ENCODE measurements at places on chromosomes 2 and 18.

DNA sequence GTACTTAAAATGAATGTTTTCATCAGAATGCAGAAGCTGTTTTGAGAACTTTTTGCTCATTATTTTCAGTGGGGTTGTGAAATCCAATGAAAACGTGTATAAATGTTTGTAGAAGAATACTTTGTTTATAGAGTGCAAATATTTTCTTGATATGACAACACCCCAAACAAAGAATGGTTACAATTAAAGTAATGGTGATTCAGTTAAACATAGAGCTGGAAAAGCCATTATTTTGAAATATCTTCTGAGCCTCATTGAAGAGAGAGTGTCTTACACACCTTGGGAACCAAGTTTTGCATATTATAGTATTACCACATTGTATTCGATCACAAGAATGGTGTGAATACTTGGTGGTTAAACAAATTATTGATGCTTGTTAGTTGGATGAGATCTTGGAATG lies 48.7 kb downstream of the SPTBN1 start:
- DNase-seq = no peak

DNA sequence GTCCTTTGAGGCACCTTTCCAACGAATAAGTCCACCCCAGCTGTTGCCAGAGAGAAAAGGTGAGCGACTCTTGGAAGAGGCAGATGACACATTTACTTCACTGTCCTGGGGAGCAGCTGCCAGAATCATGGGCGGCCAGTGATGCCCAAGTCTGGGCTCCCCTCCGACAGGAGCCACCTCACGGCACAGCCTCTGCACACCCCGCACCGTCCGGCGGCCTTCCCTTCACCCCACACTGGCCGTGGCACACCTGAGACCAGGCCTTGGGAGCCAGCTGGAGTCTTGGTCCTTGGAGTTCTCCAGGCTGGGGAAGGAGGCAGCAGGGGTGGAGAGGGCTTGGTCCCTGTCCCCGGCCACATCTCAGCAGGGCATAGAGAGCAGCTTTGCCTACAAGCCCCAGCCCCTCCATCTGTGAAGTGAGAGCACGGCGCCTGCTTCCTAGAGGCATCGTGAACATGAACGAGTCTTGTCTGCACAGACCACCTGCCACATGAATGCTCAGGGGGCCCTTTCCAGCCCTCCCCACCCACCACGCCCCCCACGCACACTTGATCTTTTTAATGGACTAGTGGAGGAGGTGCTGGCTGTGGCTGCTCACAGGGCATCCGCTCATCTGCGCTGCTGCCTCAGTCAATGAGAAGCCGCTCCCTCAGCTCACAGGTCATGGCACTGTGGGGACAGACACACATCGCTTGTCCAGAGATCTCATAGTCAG lies 400.2 kb upstream of the MYT1L start:
- no peak for DNase-seq

DNA sequence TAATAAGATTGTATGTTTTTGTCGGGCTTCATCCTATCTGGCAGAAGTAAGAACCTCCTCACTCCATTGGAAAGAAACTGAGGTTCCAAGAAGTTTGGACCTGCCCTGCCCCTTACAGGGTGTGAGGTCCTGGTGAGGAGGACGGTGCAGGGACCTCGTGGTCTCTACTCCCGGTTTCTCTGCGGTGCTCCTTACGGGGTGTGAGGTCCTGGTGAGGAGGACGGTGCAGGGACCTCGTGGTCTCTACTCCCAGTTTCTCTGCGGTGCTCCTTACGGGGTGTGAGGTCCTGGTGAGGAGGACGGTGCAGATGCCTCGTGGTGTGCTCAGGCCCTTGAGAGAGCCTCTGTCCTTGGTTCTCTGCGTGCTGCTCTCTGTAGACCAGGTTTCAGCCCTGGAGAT lies 5.2 kb downstream of the CTDP1 start:
- DNase-seq = no peak

- DNase-seq = no peak
Observed at GRCh38 chr18:33669589-33669988, 91.6 kb downstream of the ASXL3 start.

GRCh38 chr2:133561045-133561852 lies 7.0 kb downstream of the NCKAP5 start:
- DNase-seq = no peak

GRCh38 chr2:25311865-25312575 lies 29.7 kb downstream of the DNMT3A start:
- no peak for DNase-seq

- no peak for DNase-seq
Observed at GRCh38 chr2:134372611-134373131, 118.8 kb downstream of the MGAT5 start.

- DNase-seq = no peak
Observed at GRCh38 chr18:27185025-27185763, at the start of gene CHST9. TSS of gene CHST9 (minus strand) at chr18:27185308. CDS start at chr18:27142809, 42,499 bp downstream.

DNA sequence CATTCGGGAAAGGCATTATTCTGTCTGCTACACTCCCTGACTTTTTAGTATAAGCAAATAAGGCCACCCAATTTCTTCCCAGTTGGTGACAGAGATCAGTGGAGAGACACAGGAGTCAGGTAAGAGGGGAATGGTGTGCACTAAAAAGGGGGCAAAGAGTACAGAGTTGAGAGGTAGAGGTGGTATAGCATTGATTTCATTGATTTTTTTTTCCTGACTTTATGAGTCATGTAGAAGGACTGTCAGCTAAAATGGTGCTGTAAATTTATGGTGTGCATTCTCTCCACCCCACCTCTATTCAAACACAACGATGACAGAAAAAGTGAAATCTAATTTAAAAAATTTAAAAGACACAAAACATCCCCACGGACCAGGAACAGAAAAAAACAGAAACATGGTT lies 23.7 kb upstream of the ST8SIA3 start:
- DNase-seq = no peak

GRCh38 chr2:65317841-65318240 lies 90.2 kb downstream of the ACTR2 start:
- no peak for DNase-seq

DNA sequence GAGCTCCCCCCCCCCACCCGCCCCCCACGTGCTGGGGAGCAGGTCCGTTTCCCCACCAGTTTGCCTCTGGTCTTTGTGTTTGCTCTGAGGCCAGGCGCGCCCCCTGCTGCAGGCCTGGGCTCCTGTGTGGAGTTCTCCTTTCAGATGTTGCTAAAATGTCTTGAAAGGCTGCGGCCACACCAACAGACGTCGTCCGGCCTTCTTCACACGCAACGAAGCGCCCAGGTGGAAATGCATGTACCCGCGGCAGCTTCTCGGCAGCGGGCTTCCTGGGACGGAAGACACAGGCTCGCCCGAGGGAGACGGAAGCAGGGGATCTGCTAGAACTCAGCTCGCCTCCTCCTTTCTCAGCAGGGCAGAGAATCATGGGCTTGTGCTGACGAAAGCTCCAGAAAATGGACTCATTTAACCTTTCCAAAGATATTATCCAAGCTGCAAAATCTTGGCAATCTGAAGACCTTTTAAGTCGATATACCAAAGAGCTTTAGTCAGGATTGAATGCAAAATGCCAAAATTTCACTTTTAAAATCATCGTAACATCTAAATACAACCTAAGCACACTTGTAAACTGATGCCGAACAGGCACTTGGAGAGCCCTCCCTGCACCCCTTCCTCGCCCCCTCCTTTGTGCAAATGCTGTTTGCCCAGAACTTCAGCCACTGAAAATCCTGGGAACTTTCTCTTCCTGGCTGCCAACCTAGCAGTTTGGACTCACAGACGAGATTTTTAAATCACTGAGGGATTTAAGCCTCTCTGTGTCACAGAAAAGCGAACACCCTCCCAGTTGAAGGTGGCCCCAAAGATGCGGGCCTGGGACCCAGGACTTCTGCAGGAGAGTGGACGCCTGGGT lies 125.5 kb upstream of the ZNF516 start:
- peak; percentile 32 for DNase-seq

- no peak for DNase-seq
Observed at GRCh38 chr2:176251928-176252327, 17.3 kb upstream of the MTX2 start.

DNA sequence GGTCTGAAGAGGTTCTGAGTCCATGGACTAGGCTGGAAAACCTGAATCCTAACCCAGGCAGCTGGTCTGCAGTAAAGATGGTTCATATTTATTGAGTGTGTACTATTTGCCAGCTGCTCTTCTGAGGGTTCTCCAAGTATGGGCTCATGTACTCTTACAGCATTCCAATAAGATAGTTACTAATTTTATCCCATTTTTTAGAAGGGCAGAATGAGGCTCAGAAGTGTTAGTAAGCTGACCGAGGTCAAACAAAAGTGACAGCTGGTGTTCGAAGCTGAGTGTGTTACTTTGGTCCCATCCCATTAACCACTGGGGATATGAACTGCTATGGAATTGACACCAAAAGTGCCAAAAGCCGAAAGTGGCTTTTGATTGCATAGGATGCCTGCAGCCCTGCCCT lies 76.9 kb downstream of the CABLES1 start:
- no peak for DNase-seq

GRCh38 chr2:170932166-170932565 lies 3.1 kb downstream of the GORASP2 start:
- no peak for DNase-seq

- DNase-seq = no peak
Observed at GRCh38 chr2:149564983-149565382, 22.6 kb downstream of the MMADHC start.

DNA sequence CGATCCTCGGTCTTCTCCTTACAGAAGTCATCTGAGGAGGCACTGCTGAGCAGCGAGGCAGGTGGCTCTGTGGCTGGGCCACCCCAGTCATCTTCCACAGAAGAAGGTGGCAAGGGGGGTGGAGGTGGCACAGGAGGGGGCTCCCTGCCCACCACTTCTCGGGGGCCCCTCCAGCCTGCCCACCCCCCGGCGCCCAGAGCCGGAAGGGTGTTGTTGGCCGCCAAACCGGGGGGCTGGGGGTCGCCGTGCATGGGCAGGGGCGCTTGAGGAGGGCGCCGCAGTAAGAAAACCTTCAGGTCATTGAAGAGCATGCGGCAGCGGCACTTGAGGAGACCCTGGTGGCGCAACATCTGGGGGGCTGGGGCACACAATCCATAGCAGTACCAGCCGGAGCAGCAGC lies 2.5 kb downstream of the MARCHF4 start:
- DNase-seq = no peak

DNA sequence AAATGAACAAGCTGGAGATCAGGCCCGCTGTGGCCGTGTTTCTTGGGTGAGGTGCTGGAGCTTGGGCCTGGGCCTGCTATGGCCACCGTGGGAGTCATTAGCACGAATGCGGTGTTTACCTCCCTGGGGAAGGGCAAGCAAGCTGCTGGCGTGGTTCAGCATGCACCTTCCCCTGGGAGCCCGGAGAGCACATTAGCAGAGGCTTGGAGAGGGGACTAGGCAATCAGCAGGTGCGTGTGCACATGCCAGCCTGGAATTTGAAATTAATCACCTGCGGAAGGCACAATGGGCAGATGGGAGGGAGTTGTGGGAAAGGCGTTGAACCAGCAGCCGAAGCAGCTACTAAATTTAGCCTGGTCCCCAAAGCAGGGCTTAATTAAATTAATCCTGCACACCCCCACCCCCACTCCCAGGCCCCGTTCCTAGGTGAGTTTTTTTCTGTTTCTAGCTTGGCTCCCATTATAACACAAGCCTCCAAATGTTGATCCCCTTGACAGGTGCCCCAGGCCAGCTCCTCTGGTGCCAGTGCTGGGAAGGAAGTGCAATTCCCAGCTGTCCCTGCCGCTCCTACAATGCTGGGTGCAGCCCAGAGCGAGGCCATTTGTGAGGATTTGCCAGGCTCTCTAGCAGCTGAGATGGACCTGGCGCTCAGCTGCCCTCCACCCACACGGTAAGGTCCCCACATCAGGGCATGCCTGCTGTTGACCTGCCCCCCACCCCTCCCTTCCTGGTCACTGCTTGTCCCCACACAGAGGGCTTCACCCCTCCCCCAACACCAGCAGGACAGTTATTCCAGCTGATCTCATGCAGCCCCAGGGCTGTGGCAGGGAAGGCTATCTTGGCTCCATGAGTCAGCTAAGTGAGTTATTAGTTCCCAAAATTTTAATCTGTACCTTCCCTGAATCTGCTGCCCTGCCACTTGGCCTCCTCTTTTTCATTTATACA lies 115.0 kb downstream of the ZBTB7C start:
- DNase-seq = no peak

GRCh38 chr2:47086054-47086471 lies 69.0 kb downstream of the STPG4 start:
- DNase-seq = no peak

GRCh38 chr2:24354957-24355356 lies 5.4 kb downstream of the ITSN2 start:
- no peak for DNase-seq

All from germinal center (tissue), 1 donor.